Amniotic stem cell (primary cell): ENCODE measurements at places on chromosomes 7 and 10.

DNA sequence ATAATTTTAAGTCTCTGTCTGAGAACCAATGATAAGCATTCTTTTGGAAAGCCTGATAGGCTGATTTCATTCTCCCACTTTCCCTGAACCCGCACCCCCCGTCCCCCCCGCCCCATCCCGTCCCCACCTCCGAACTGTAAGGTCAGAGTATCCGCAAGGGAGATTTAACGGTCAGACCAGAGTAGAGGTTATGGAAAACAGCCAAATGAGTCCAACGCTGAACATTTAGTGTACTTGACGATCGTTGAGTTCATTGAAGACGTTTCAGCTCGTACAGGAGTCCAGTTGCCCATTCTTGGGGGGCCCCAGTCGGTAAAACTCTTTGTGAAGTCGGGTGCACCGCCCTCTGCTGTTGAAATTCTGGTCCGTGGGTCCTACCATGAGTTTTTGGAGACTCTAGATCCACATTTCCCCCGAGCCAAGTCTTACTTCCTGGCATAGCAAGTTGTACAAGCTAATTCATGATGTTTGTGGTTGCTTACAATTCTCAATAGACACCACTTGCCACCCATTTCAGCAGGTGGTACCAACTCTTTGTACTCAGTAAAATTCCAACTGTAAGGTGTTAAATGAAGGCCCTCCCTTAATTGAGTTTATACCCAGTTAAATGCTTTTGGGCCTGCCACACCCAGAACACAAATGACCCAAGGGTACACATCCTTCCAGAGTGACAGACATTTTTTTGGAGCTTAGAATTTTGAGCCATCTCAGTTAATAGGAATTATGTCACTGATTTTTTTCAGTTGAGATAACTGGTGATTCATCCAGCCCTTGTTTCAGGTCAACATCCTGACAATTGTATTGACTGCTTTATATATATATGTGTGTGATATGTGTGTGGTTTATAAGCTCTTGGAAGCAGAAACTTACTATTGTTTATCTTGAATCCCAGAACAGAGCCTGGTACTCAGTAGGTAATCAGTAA, 1.2 kb downstream of the MARCHF5 start:
- peak; percentile 49 for DNase-seq

- DNase-seq: no peak
These were observed 54.1 kb upstream of the NCAPG2 start for GRCh38 chr7:158758586-158759244.

- DNase-seq: peak; percentile 50
These were observed 116.8 kb upstream of the PRSS1 start for GRCh38 chr7:142632271-142633134.

DNA sequence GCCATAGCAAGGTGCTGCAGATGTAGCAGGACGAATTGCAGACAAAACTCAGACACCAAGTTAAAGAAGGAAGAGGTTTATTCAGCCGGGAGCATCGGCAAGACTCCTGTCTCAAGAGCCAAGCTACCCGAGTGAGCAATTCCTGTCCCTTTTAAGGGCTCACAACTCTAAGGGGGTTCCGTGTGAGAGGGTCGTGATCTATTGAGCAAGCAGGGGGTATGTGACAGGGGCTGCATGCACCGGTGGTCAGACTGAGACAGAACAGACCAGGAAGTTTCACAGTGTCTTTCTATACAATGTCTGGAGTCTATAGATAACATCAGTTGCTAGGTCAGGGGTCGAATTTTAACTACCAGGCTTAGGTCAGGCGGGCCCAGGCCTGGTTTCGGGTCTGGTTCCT, 222.0 kb upstream of the C7orf33 start:
- no peak for DNase-seq

- no peak for DNase-seq
These were observed 265.7 kb upstream of the BMPER start for GRCh38 chr7:33639552-33640197.

GRCh38 chr10:12564173-12564572, 214.8 kb downstream of the CAMK1D start:
- DNase-seq: no peak

GRCh38 chr7:124996778-124997177, 67.2 kb upstream of the POT1 start:
- no peak for DNase-seq

- no peak for DNase-seq
These were observed 130.7 kb downstream of the BAMBI start for GRCh38 chr10:28807760-28808613.

DNA sequence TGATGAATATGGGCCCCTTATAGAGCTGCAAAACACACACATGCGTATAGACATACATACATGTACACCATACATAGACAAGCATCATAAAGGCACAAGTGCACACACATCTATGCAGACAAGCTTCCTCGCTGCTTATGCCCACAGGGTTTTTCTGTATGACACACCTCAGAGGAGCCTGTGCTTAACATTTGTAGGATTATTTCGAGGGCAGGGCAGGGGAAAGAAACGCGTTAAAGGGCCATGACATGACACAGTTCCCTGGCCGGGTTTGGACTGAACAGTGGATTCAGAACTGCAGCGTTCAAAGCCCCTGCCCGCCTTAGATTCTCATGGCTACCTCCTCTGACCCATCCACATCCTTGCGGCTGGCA, 44.8 kb downstream of the CHST3 start:
- no peak for DNase-seq

- DNase-seq: no peak
These were observed 10.3 kb downstream of the FAM241B start for GRCh38 chr10:69640196-69640980.

DNA sequence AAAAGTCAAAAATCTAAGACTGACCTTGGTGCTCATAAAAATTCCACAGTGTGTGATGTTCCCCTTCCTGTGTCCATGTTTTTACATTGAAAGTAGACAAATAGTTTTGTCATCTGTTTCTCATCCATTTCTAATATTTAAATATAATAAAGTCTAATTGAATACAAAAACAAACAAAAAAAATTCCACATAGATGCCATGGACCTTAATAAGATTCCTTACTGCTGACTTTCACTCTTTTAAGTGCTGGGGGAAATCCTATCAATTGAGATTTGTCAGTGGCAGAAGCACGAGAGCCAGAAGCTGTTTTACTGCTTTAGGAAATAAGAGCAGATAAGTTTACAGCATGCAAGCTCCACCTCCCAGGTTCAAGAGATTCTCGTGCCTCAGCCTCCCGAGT, 310.0 kb downstream of the ABCA13 start:
- no peak for DNase-seq

- no peak for DNase-seq
These were observed 26.0 kb downstream of the RNF32 start for GRCh38 chr7:156666368-156667109.

GRCh38 chr10:3877211-3878000, 92.4 kb upstream of the KLF6 start:
- DNase-seq: no peak

GRCh38 chr7:27883696-27884095, 143.7 kb downstream of the TAX1BP1 start:
- no peak for DNase-seq
